ENCODE measurements at places on chromosomes 12 and 14.

DNA sequence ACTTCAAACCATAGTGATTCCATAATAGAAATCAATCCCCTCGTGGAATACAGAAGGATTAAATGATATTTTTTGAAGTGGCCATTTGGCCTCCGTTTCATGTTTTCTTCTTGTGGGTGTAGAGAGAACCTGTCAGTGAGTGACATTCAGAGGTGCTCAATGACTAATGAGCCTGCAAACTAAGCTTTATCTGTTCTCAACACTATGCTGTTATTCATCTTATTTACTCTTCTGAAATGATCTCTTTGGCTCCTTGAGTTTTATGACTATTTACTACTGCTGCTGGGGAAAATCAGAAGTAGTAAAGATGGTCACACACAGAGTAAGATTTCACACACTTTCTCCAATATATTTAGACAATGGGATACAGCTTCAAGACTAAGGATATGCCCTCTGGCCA, 30.4 kb downstream of the ATP2B1 start:
- DNase-seq: no peak

DNA sequence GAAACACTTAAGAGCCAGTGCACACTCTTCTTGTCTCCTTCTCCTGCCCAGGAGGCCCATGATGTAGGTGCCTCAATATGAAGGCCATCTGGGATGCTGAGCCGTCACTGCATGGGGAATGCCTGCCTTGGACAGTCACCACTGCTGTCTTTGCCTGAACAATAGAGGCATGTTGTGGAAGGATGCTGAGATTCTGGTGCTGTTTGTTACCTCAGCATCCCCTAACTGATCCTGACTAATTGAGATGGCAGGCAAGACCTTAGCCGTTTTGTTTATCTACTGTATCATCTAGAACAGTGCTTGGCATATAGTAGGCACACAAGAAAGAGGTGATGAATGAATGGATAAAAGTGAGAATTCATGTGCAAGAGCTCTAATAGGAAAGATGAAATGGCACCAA, 253.5 kb downstream of the GLT1D1 start:
- no peak for DNase-seq

- no peak for DNase-seq
Measured at GRCh38 chr14:94163796-94164195, 10.3 kb upstream of the PPP4R4 start.

DNA sequence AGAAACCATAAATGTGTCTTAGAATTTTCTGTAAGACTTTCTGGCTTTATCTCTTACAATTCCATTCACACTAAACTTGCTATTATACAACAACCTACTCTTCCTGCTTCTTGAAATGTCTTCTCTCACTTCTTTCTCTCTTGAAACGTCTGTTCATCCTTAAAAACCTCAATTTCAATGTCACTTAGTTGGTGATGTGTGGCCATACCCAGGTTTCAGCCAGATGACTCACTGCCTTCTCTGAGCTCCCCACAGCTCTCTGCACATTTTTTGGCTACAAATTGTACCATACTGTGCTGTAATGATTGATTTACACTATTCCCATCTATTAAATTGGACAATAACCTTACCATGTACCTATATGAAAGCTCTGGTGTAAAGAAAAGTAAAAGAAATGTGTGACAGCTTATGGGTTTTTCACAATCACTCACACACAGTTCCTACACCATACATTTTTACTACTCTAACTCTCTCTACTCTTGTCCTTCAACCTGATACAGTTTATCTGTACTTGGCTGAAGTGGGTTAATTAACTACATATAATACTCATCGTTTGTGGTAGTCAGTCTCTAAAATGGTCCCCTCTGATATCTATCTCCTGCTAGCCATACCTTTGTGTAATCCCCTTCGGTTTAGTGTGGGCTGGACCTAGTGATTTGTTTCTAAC, 222.1 kb downstream of the NELL2 start:
- no peak for DNase-seq

GRCh38 chr14:99815696-99816095, 22.5 kb downstream of the EML1 start:
- no peak for DNase-seq

- no peak for DNase-seq
Measured at GRCh38 chr14:55388160-55388559, 23.5 kb downstream of the ATG14 start.

DNA sequence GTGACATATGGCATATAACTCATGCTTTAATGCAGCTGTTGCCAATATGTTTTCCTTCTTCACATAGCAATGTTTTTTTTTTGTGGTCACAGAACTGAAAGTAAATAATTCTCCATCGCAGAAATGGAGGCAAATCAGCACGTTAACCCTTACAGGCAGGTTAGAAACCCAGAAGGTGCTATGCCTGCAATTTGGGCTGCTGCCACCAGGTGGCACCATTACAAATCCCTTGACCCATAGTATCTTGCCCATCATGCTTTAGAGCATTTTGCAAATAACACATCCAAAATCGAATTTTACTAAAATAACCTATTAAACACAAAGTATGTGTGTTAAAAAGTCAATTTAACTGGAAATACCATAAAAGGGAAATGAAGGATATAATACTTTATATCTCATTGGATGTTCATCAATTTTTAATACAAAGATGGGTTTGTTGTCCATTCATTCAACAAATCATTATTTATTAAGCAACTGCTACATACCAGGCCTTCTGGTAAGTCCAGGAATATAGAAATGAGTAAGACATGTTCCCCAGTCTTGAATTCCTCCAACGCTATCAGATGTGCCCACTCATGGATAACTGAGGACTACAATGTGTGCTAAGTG, 340.1 kb downstream of the GLT1D1 start:
- DNase-seq: no peak

GRCh38 chr12:109722022-109722720, 8.5 kb downstream of the FAM222A start:
- no peak for DNase-seq

GRCh38 chr12:12527820-12528296, 34.8 kb downstream of the DUSP16 start:
- no peak for DNase-seq

DNA sequence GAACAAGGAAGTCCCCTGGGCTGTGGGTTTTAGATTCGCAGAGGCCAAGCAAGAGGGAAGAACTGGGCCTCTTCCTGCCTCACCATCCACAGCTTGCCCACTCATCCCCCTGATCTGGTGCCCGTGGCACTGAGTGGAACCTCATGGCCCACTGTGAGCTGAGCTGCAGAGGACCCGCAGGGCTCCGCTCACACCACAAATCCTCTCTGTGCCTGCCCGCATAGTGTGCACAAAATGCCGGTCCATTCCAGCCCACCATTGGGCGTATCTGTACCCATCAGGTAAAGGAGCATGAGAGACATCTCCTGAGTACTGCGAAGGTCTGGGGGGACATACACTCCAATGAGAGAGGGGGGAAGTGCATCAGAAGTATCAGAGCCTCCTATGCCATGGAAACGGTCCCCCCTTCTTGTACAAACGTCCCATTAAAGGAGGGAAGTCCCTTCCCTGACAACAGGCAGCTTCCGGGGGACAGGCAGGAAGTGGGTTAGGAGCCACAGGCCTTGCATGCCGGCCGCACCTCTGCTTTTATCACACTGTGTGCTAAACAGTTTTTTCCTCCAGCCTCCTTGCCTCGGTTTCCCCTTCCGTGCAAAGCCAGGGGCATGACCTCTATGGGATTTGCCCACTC, 309.4 kb upstream of the DIO3 start:
- DNase-seq: no peak

DNA sequence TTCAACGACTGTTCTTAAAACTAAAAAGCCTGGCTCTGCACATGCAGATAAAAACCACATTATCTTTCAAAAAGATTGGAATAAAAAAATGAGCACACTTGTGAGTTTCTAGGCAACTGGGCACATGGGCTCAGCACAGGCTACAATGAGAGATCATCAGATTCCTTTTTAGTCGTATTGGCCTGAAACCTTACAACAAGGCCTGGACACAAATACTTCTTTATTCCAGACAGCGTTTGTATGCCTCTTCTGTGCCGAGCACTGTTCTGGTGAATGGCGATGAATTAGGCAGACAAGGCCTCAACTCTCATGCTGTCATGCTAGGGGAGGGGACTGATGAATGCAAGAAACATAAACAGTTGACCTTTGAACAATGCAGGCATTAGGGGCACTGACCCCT, 463.0 kb downstream of the AACS start:
- DNase-seq: no peak

DNA sequence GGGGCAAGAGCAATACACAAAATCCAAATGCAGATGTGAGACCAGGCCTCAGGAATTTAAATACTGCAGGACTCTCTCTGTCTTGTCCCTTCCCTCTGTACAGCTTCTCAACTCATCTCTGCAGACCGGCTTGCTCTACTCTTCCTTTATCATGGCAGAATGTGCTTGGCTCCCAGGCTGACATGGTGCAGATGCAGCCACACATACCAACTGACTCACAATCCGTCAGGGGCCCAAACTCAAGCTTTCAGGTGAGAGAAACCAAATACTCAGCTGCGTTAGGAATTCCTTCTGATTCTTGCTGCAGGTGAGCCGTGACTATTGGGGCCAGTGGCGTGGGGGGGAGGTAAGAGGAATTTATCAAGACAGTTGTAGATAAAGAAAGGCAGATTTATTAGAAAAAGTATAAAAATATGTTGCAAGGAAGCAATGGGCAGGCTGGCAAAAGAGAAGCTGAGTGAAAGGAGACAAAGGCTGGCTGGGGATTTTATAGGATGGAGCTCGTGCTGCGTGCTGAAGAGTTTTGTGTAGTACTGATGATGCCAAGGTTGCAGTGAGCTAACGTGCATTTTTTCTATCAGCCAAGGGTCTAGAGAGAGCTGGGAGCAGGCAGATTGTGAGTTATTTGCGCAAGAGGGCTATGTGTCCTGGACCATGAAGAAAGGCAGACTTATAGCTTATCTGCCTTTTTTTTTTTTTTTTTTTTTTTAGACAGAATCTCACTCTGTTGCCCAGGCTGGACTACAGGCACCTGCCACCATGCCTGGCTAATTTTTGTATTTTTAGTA, 5.0 kb upstream of the LGALS3 start:
- no peak for DNase-seq

GRCh38 chr12:95182868-95183415, 34.3 kb downstream of the FGD6 start:
- no peak for DNase-seq

DNA sequence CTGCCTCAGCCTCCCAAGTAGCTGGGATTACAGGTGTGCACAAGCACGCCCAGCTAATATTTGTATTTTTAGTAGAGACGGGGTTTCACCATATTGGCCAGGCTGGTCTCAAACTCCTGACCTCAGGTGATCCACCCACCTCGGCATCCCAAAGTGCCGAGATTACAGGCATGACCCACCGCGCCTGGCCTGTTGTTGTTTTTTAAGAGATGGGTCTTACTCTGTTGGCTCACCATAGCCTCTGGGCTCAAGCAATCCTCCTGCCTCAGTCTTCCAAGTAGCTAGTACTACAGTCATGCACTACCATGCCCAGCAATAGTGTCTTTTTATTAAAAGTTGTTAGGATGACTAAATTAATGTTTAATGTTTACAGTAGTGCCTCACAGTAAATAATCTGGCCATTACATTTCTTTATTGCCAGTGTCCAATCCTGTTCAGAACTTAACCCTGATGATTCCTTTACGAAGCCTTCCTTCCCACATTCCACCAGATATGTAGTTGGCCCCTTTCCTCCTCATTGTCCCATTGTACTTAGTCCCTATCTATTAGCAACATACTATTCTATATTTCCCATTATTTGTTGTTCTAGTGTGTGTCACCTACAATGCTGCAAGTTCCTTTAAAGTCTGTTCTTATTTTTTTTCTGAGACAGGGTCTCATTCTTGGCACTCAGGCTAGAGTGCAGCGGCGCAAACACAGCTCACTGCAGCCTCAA, 8.8 kb upstream of the SMARCC2 start:
- DNase-seq: no peak

DNA sequence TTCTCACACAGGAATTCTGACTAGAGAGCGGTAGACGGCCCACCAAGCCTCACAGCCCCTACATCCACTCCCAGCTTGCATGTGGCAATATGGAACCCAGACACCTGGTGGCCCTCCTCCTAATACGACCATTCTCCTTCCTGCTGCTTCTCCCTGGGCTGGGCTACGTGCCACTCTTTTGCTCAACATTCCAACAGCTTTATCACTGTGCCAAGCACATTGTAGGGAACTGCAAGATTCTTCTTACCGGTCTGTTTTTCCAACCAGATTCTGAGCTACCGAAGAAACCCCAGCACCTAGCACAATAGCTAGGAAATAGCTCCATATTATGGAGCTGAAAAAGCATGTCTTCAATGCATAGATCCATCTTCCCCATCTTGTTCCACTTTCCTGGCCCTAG, 58.1 kb downstream of the STXBP6 start:
- DNase-seq: no peak

GRCh38 chr12:5954661-5955060, 9.6 kb upstream of the ANO2 start:
- no peak for DNase-seq

- no peak for DNase-seq
Measured at GRCh38 chr12:123045678-123046077, 65.2 kb downstream of the ARL6IP4 start.

DNA sequence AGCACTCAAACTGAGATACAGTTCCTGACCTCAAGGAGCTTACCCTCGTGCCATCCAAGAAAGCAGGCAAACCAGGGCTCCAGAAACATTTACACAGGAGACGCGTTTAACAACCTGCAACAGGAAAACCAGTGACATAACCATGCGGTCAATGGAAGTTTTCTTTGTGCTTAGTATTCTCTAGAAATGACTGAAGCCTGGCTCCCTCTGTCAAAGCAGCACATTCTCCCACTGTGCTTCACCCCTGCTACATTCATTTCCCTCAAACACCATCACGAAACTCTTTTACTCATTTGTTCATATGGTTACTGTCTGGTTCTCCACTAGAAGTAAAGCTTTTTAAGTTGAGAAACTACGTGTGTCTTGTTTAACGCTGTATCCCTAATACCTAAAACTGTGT, 161.3 kb upstream of the CCND2 start:
- no peak for DNase-seq

GRCh38 chr14:23174296-23175184, 8.9 kb downstream of the SLC7A8 start:
- no peak for DNase-seq

DNA sequence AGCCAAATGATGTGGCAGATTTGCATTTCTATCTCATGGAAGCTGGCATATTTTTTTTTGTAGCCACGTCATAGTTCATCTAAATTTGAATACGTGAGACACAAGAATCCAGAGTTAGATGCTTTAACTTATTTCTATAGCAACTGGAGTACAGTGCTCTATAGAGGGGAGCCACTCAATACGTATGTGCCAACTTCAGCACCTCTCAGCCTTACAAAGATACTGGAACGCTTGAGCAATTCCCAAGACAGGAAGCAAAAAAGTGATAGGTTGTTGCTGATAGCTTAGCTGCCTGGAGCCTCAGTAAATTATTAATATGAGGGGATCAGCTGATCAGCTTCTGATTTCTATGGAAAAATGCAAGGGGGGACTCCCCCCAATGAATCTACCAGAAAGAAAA, 24.1 kb upstream of the PELI2 start:
- DNase-seq: no peak

DNA sequence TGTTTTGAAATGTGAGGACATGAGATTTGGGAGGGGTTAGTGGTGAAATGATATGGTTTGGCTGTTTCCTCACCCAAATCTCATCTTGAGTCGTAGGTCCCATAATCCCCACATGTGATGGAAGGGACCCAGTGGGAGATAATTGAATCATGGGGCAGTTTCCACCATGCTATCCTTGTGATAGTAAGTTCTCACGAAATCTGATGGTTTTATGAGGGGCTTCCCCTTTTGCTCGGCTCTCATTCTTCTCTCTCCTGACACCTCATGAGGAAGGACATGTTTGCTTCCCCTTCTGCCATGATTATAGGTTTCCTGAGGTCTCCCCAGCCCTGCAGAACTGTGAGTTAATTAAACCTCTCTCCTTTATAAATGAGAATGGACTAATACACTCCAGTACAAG, 18.0 kb downstream of the GALNT6 start:
- no peak for DNase-seq
